ENCODE measurements at places on chromosomes 16 and 17. TPM values are rescaled to one million over a fixed set of nuclear protein-coding genes. Genes with fewer than 3 reads are reported as not detected.
A peak's percentile ranks its signal among the peaks of the same experiment; 100 is the strongest.

GRCh38 chr17:29157310-29157709 lies 22.9 kb downstream of the MYO18A start:
- no peak for DNase-seq

- no peak for DNase-seq
These were observed 134.4 kb downstream of the SKAP1 start for GRCh38 chr17:48295362-48296288.

DNA sequence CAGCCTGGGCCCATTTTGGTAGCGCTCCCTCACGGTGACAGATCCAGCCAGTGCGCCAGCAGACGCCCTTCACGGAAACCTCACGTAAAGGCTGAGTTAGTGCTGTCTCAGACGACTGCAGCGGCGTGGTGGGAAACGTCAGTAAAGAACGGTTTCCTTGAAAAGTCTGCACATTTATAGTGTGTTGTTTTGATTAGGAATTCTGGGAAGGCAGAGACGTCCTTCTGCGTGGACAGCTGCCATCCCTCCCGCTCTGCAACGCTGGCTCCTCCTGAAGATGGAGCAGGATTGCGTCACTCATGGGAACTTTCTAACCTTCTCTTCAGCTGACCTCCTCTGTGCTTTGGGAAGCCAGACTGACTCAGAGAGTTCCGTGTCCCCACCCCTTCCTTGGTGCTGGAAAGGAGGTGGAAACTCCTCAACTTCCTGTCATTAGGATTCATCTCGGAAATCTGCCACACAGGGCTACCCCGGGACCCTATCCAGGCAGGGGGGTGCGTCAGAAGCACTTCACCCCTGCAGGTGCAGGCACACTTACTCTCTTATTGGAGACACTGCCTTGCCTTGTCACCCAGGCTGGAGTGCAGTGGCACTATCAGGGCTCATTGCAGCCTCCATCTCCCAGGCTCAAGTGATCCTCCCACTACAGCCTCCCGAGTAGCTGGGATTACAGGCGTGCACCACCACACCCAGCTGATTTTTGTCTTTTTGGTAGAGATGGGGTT lies 24.3 kb upstream of the CRISPLD2 start:
- DNase-seq, result peak; percentile 23

DNA sequence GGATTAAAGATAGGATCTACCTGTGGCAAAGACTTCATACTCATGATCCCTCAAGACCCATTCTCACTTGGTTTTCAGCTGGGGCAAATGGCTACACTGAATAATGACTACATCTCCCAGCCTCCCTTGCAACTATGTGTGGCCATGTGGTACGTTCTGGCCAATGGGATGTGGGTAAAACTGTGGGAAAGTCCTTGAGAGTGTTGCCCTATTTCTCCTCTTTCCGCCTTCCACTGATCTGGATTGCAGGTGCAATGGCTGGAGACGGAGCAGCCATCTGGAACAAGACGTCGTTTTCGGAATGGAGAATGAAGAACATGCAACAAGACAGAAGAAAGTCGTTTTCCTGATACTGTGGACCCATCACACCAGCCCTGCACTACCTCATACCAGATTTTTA lies 48.5 kb downstream of the HAPSTR1 start:
- peak; percentile 43 for DNase-seq

DNA sequence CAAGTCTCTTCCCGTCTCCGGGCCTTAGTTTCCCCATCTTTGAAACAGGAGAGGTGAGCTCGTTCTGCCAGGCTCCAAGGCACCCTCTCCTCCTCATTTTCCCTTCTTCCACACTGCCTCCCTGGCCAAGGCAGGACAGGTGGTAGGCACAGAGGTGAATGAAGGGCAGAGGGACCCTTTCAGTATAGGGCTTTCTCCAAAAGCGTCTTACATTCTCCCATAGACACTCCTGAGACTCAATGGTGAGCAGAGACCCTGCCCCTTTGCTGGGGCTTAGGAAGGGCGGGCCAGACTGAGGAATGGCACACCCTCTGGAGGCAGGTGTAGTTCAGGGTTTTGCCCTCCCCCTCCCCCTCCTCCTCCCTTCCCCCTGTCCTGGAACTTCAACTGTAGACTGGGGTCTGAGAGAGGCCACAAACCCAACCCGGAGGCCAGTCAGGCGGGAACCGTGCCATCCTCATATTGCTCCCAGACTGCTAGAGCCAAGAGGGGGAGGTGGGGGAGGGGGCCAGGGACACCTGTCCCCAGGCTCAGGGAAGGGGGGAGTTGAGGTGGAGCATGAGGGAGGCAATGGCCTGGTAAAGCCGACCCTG lies 1.9 kb downstream of the PLEKHH3 start:
- DNase-seq, result no peak

MYO15B gene
- 1.2 TPM for total RNA-seq

DNA sequence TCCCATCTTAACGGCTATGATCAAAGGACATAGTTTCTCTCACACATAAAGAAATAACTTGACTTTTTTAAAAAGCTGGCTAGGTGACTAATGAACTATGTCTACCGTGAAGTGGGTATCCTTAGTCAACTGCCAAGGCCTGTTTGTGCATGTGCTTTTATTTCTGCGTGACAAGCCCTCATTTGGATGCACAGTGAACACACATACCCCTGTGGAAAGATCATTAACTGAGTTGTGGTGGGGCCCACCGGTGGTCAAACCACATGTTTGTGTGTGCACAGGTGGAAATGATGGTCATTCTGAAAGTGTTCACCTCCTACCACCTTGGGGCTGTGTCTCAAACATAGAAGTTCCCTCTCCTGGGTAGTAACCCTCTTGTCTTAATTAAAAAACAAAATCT lies 256.1 kb upstream of the SALL1 start:
- DNase-seq, result no peak

All from NCI-H460 (cell line).